Amygdala (tissue), 56 donors: ENCODE measurements at places on chromosomes 11 and 22.

- DNase-seq: no peak
These were observed 84.2 kb upstream of the SLC25A18 start for GRCh38 chr22:17479135-17479534.

DNA sequence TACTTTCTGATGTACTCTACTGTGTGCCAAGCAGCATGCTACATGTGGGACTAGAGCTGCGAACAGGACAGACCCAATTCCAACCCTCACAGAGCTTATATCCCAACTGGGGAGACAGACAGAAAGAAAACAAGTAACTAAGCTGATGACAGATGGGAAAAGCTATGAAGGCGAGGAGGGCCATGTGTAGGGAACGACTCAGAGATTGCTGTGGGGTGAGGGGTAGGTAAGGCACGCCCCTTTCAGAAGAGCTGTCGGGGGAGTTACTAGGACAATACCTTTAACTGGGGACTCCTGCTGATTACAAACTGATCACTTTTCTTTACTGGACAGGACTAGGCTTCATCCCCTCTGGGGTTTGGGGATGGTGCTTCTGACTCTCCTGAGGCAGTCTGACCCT is 48.9 kb downstream of the ST3GAL4 start:
- DNase-seq: no peak

DNA sequence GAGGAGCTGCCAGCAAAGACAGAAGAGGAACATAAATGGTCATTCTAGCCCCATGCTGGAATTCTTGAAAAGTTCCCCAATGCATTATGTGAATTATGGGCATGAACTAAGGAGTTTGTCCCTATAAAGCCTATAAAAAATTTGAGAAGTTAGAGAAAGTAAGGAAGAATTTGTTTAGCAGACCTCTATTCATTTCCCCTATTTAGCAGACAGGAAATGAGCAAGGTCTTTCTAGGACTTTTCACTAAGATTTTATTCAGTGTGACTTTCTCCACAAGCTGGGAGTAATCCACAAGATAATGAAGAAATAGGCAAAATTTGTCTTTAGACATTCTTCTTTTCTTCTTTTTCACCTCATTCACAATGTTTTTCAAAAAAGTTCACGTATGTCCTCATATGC is 20.0 kb downstream of the PRRG4 start:
- DNase-seq: no peak

DNA sequence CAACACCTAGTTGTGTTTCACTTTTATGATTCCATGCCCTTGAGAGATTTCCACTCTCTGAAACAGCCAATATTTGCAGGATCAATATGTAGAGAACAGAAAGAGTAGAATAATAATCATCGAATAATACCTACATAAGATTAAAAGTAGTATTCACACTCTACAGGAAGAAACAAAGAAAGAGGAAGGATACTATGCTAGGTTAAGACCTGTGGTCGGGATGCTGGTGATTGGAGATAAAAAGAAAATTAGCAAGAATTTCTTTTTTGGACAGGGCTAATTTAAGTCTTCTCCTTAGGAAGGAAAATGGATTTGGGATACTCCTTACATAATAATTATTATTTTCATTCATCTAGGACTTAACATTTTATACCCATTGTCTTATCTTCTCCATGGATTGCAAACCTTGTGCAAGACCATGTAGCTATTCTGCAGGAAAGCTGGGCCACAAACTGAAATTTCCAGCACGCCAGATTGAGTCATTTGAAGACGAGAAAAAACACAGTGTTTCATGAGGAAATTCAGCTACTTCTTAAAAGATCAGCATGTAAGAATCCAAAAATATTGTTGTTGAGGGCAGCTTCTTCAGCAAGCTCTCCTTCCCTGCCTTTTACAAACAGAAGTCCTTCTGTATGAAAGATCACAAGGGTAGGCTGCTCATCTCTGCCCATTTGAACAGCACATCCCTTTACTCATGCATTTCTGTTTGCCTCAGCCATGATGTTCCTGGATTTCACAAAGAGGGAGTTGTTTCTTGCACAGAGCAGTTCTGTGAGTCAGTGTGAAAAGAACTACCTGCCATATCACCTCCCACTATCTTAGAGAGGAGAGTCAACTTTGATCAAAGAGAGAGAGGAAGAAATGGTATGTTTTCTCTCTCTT is 90.7 kb downstream of the FAM76B start:
- DNase-seq: no peak

DNA sequence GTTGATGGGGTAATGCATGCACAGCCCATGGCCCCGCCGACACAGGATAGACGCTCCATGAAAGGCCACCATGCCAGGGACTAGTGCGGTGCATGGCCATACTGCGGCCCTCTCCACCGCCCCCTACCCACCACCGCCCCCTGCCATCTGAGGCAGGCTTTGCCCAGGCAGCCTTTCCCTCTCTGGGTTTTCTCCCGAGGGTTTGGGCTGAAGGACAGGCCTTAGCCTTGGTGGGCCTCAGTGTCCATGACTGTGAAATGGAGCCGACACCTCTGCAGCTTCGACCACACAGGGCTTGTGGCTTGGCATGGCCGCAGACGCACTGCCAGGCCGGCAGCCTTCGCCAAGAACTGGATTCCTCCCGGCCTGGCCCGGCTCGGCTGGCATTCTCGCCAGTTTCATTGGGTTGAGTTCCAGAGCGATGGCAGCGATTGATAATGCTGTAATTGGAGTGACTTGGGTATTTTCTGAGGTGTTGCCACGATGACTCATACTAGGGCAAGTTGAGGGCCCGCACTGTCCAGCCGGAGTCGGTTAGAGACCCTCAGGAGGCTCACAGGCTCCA is 111.3 kb downstream of the WNT7B start:
- no peak for DNase-seq

DNA sequence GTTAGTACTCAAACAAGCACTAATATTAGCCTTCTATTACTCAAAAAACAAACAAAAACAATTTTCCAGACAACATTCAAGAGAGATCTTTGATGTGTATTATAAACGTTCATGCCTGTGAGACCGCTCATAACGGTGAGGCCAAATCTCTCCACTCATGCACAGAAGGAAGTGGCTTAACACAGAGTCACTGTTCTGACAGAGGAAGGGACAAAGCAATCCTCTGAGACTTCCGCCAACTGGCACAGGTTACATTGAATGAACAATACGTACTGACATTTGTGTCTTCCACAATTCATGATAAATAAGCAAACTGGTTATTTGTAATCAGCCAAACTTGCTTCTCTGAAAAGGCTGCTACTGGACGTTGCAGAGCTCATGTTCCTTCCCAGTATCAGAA is 30.5 kb downstream of the CHKA start:
- DNase-seq: no peak

DNA sequence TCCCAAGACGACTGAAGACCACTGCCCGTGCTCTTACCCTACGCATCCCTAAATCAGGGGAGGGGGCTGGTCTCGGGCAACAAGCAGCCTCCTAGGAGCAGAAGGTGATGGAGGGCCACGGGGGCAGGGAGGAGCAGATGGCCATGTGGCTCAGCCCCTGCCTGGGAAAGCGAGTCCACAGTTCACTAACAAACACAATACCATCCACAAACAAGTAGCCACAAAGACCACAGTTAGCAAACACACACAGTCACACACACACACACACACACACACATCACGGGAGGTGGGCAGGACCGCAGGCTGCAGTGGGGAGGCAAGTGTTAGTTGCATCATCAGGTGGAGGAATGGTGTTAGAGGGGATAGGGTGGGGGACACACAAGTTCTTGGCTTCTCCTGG is 13.2 kb upstream of the FXYD2 start:
- DNase-seq: no peak

- no peak for DNase-seq
These were observed 88.2 kb downstream of the SIK3 start for GRCh38 chr11:117009905-117010605.

DNA sequence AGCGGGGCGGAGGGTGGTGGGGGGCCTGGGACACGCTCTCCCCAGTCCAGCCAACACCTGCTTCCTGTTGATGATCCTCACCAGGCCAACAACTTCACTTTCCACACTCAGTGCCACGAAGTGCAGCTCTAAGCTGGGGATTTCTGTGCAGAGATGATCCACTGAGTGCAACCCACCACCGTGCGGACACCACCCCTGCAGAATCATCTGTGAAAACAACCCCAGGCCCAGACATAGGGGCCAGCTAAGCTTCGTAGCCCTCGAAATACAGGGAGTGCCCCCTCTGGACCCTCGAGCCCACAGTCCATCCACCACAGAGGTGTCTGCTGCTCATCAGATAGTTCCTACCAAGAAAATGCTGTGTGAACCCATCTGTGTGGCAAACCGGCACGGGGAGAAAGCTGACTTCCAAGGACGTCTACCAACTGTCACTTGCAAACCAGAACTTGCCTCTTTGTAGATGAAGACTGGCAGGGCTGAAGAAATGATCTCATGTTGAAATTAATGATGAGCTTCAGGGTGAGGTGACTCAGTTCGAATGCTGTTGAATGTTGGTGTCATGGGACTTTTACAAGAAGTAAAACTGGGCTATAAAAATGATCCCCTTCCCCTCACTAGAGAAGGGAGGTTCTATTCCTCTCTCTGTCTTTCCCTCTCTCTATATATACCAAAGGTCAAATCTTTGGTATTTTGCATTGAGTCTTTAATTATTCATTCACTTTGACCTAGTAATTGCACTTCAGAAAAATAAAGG is 73.4 kb downstream of the MYEOV start:
- DNase-seq: no peak

GRCh38 chr11:88345408-88345807 is 7.9 kb upstream of the CTSC start:
- no peak for DNase-seq

- no peak for DNase-seq
These were observed 39.8 kb upstream of the MTNR1B start for GRCh38 chr11:92929653-92930052.

DNA sequence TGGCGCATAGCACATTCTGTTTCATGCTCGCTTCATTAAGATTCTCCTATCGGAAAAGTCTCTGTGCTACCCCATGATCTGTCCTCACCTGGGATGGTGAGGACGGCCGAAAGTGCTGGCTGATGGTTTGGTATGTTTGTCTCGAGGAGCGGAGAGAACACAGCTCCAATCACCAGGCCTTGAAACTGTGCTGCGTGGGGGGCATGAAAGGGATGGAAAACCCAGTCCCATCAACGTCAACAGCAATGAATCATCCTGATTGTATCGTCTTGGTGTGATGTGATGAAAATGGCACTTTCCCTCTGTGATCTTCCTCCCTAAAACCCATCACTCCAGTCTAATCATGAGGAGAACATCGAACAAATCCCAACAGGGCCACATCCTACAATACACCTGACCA is 8.4 kb downstream of the FXYD6 start:
- no peak for DNase-seq

DNA sequence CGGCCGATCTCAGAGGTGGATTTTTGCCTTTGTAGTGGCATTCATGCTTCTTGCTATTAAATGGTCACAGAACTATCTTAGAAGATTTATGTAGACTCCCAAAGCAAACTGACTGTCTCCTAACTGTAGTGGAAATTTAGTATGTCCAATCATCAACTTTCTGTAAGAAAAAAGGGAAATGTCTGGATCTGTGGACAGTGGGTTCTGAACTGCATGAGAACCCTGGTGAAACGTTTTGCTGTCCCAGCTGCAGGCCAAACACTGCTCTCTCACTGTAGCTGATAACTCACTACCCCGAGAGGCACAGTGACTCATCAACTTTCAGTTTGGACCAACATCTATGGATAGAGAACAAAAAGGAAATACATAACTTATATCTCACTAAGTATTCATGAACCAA is 387.1 kb downstream of the SOX6 start:
- no peak for DNase-seq

DNA sequence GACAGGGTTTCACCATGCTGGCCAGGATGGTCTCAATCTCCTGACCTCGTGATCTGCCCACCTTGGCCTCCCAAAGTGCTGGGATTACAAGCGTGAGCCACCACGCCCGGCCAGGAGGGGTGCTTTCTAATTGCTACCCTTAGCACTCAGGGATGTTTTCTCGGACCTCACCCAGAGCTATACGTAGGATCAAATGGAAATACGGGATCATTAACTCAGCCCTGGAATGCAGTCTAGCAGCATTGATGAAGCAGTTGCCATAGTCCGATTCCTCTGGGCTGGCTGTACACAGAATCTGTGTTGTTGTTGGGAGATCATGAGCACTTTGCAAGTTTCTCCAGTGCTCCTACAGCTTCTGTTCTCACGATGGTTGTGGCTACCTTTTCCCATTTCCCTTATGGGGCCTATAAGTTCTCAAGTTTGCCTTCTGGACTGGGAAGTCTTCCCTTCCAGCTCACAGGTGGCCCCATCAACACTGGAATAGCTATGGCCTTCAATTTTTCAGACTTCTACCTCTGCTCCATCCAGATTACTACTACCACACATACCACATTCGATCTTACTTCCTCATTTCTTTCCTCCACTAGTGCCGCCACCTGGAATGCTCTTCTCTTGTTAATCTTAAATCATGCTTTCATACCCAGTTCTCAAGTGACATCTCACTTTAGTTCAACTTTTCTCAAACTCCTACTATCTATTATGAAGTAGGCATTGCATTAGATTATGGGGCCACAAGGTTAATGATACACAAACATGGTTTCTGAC is 16.1 kb upstream of the PCF11 start:
- no peak for DNase-seq

GRCh38 chr11:111421251-111421650 is 42.2 kb upstream of the POU2AF1 start:
- no peak for DNase-seq

- DNase-seq: no peak
These were observed 85.0 kb downstream of the CABIN1 start for GRCh38 chr22:24095826-24096757.

GRCh38 chr22:17475318-17476230 is 87.7 kb upstream of the SLC25A18 start:
- DNase-seq: no peak

DNA sequence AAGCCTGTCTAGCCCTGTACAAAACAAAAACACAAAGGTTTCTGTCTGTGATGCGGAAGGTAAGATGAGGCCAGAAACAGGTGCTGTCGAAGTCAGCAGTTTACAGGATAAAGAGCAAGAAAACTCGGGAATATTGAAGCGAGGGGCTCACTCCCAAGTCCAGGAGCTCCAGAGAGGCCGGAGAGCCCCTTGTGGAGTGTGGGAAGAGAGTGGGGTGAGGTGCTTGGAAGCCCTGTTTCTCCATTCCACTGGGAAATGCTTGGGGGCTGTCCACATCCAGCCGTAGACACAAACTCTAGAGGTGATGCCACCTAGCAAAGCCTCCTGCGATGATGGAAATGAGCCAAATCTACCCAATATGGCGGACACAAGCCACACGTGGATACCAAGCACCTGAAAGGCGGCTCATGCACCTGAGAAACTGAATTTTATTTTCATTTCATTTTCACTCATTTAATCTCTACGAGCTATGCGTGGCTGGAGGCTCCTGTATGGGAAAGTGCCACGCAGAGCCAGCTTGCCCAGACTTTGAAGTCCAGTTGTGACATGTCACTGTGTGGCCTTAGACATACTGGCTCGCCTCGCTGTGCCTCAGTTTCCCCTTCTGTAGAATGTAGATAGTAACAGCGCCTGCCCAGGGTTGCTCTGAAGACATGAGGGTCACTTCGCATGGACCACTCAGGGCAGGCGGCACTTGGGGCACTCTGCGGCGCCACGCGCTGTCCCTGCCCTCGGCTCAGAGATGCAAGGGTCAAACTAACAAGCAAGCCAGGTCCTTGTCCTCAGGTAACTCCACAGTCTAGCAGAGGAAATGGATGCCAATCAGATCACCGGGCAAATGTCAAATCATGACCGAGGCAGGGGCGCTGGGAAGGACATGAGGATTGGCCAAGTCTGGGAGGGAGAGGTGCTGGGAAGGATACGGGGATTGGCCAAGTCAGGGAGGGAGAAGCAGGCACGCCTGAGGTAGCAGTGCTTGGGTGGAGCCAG is 684.7 kb downstream of the TBC1D22A start:
- DNase-seq: no peak

- peak; percentile 70 for DNase-seq
These were observed 41.1 kb downstream of the DIXDC1 start for GRCh38 chr11:111978028-111978771.

GRCh38 chr11:23480736-23481135 is 620.5 kb upstream of the CCDC179 start:
- DNase-seq: no peak
